ENCODE measurements at places on chromosomes 4 and X. TPM values are rescaled to one million over a fixed set of nuclear protein-coding genes. Genes with fewer than 3 reads are reported as not detected.

CSAG3 gene
- total RNA-seq = not detected

DSPP gene
- total RNA-seq = not detected

AASDH gene
- 3.7 TPM for total RNA-seq

FRMPD3 gene
- 0.15 TPM for total RNA-seq

NMU gene
- 0.60 TPM for total RNA-seq

SATL1 gene
- total RNA-seq = not detected

GAB3 gene
- 0.76 TPM for total RNA-seq

PAGE4 gene
- total RNA-seq = not detected

MRFAP1 gene
- total RNA-seq = 257 TPM

SPANXA1 gene
- total RNA-seq = not detected

RWDD4 gene
- 18.2 TPM for total RNA-seq

PCDH18 gene
- not detected for total RNA-seq

IGSF1 gene
- 0.39 TPM for total RNA-seq

CLCN5 gene
- total RNA-seq = 3.5 TPM

SPANXC gene
- 1.0 TPM for total RNA-seq

GPR119 gene
- not detected for total RNA-seq

HPSE gene
- 0.92 TPM for total RNA-seq

SH3BGRL gene
- 48.1 TPM for total RNA-seq

SUPT20HL2 gene
- not detected for total RNA-seq

KLHL15 gene
- 5.7 TPM for total RNA-seq

TBX22 gene
- total RNA-seq = not detected

IGFBP7 gene
- total RNA-seq = 271 TPM

HERC5 gene
- total RNA-seq = 5.2 TPM

AFAP1 gene
- total RNA-seq = 39.6 TPM

SLC34A2 gene
- 0.03 TPM for total RNA-seq

MND1 gene
- 14.4 TPM for total RNA-seq

CPXCR1 gene
- total RNA-seq = not detected

CC2D2A gene
- total RNA-seq = 13.2 TPM

TKTL2 gene
- not detected for total RNA-seq
